ENCODE measurements at places on chromosomes 2 and 18. TPM values are rescaled to one million over a fixed set of nuclear protein-coding genes. Genes with fewer than 3 reads are reported as not detected.

MTHFD2 gene
- 17.0 TPM for polyA plus RNA-seq

CD8B2 gene
- not detected for polyA plus RNA-seq

NT5DC4 gene
- polyA plus RNA-seq: not detected

SLC9A2 gene
- under 0.01 TPM for polyA plus RNA-seq

SEC11C gene
- 63.0 TPM for polyA plus RNA-seq

WDPCP gene
- 3.7 TPM for polyA plus RNA-seq

ONECUT2 gene
- not detected for polyA plus RNA-seq

LAMA3 gene
- polyA plus RNA-seq: 1.7 TPM

FEV gene
- polyA plus RNA-seq: not detected

ACMSD gene
- polyA plus RNA-seq: not detected

MC2R gene
- polyA plus RNA-seq: not detected

TNFAIP6 gene
- 5.1 TPM for polyA plus RNA-seq

TCF23 gene
- 0.09 TPM for polyA plus RNA-seq

BOK gene
- polyA plus RNA-seq: 1.6 TPM

ARHGEF33 gene
- 0.15 TPM for polyA plus RNA-seq

SERPINB10 gene
- not detected for polyA plus RNA-seq

RNF144A gene
- 3.6 TPM for polyA plus RNA-seq

TEKT4 gene
- not detected for polyA plus RNA-seq

UCN gene
- polyA plus RNA-seq: 3.3 TPM

CAPN14 gene
- polyA plus RNA-seq: 0.37 TPM

MARCO gene
- polyA plus RNA-seq: 10.1 TPM

ZNF516 gene
- 8.2 TPM for polyA plus RNA-seq

SERPINB4 gene
- polyA plus RNA-seq: 0.10 TPM

IL1R1 gene
- polyA plus RNA-seq: 28.7 TPM

DNAH7 gene
- polyA plus RNA-seq: not detected

GRB14 gene
- polyA plus RNA-seq: 4.5 TPM

Data from heart right ventricle (tissue), 16 donors.